ENCODE measurements at places on chromosomes 11 and 22.

- no peak overlapping the region for H3K27ac ChIP-seq
- no peak overlapping the region for H3K4me3 ChIP-seq
- DNase-seq = no peak
- H3K4me1 ChIP-seq = peaks cover 5% of the 10 kb centered on the region
These were observed 2.2 kb downstream of the SEC14L2 start for GRCh38 chr22:30398685-30399680.

DNA sequence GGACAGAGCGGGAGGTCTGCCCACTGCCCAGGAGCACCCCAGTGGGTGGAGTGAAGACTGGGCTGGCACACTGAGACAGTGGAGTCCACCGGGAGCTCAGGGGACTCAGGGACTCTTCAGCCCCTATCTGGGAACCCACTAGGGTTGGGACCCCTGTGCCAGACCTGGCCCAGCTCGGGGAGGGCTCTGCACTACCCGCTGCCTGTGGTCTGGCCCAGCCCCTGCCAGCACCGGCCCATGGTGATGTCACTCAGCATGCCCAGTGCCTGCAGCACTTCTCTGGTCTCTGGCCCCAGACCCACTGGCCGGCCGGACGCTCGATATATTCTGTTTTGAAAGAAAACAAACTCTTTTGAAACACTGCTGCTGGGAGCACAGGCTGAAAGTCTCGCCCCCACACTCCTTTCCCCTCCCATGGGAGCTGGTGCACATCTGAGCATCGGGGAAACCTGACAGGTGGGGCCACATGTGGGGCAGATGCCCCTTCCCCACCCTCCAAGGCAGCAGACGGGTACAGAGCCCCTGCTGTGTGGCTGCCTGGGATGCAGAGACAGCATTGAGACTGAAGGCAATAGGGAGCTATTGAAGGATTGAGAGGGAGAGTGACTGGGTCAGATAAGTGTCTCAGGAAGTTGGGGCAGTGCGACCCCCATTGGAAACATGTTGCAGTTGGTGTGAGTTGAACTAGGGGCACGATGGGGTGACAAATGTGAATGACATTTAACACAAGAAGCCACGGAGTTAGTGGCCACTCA lies 62.9 kb downstream of the MYEOV start:
- no peaks in the 10 kb centered on the region for H3K36me3 ChIP-seq
- no peak overlapping the region for H3K4me3 ChIP-seq
- H3K4me1 ChIP-seq = no peaks in the 10 kb centered on the region

GRCh38 chr11:112161012-112161411 lies 2.9 kb downstream of the IL18 start:
- H3K36me3 ChIP-seq = no peaks in the 10 kb centered on the region
- DNase-seq = no peak
- H3K27ac ChIP-seq = no peak overlapping the region
- no peak overlapping the region for H3K4me3 ChIP-seq

GRCh38 chr11:19931141-19931770 lies 218.6 kb downstream of the NAV2 start:
- H3K27ac ChIP-seq = peak overlapping the region; percentile 50
- no peaks in the 10 kb centered on the region for H3K27me3 ChIP-seq
- H3K4me1 ChIP-seq = peaks cover 25% of the 10 kb centered on the region
- DNase-seq = peak; percentile 74

Measured in hepatocyte (in vitro differentiated cells).